ENCODE measurements at places on chromosomes 4 and X. TPM values are rescaled to one million over a fixed set of nuclear protein-coding genes. Genes with fewer than 3 reads are reported as not detected.

The MMRN1 gene
- not detected for total RNA-seq

GRCh38 chr4:129043523-129043922 is 49.8 kb downstream of the SCLT1 start:
- peaks cover 11% of the 10 kb centered on the region for H3K4me1 ChIP-seq
- no peaks in the 10 kb centered on the region for H3K27me3 ChIP-seq
- H3K27ac ChIP-seq: no peak overlapping the region
- no peak overlapping the region for H3K4me3 ChIP-seq
- no peak for DNase-seq
- peaks cover 22% of the 10 kb centered on the region for H3K36me3 ChIP-seq

DNA sequence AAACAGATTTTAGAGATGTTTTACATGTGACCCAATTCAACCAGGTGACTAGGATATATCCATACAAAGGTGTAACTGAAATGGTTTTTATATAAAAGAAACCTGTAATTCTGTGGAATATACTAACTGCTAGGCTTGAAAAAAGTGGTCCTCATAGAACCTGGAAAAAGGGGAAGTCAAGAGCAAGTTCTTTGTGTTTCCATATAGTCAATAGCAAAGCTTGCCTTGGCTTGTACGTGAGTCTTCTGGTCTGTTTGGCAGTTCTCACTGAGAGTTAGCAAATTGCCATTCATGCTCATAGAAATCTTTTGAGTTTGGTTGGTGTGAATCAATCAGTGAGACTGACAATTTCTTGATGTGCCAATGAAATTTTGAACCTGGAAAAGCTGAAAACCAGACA is 79.4 kb upstream of the SMIM10 start:
- no peak overlapping the region for H3K27ac ChIP-seq
- no peaks in the 10 kb centered on the region for H3K27me3 ChIP-seq
- H3K4me3 ChIP-seq: no peak overlapping the region
- H3K4me1 ChIP-seq: peaks cover 21% of the 10 kb centered on the region
- H3K36me3 ChIP-seq: no peaks in the 10 kb centered on the region

DNA sequence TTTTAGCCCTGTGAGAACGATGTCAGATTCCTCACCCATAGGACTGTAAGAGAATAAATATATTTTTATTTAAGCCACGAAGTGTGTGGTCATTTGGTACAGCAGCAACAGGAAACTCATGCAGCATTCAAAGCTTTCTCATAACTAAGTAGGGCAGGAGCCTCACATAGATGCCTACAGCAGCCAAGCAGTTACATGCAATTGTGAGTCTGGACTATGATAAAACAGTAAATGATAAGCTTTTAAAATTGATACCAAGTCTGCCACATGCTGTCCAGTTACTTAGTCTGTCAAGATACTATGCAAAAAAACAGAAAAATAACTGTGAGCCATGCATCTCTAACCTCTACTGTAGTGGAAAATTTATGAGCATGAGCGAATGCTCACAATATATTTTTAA is 359.6 kb downstream of the HS3ST1 start:
- H3K27ac ChIP-seq: no peak overlapping the region
- H3K4me3 ChIP-seq: no peak overlapping the region
- no peaks in the 10 kb centered on the region for H3K36me3 ChIP-seq
- H3K4me1 ChIP-seq: no peaks in the 10 kb centered on the region

DNA sequence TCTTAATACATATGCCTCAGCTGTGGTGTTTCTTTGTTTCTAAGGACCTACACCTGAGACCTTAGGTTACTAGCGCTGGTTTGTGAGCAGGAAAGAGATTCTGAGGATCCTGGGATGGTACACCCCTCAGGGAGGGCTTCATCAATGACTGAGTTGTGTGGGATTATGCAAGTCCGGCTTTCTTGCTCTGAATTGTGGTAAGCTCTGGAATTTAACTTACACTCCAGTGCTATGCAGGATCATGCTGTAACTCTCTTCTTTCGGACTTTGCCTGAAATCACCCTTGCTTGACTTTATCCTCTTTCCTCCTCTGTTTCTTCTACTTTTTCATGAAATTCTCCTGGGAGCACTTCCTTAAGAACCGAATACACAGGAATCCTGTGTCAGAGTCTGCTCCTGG is 431.5 kb upstream of the BOD1L1 start:
- no peaks in the 10 kb centered on the region for H3K27me3 ChIP-seq
- H3K36me3 ChIP-seq: no peaks in the 10 kb centered on the region
- H3K4me1 ChIP-seq: no peaks in the 10 kb centered on the region
- no peak overlapping the region for H3K4me3 ChIP-seq

The PHEX gene
- total RNA-seq: 7.6 TPM
